CD4-positive, alpha-beta T cell treated with Interleukin-17A for 4 hours (primary cell): ENCODE measurements at places on chromosomes 12 and 14.
A peak's percentile ranks its signal among the peaks of the same experiment; 100 is the strongest.

DNA sequence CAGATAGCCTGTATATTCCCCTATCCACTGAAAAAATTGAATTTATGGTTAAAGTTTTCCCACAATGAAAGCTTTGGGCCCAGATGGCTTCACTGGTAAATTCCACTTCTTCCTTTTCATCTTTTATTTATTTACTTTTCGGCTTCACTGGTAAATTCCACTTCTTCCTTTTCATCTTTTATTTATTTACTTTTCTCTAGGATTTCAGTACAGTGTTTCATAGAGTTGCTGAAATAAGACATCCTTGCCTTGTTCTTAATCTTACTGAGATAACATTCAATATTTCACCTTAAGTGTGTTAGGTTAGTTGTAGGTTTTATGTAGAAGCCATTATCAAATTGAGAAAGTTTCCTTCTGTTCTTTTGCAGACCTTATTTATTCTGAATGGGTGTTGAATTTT is 18.9 kb upstream of the KLRG1 start:
- DNase-seq: no peak

DNA sequence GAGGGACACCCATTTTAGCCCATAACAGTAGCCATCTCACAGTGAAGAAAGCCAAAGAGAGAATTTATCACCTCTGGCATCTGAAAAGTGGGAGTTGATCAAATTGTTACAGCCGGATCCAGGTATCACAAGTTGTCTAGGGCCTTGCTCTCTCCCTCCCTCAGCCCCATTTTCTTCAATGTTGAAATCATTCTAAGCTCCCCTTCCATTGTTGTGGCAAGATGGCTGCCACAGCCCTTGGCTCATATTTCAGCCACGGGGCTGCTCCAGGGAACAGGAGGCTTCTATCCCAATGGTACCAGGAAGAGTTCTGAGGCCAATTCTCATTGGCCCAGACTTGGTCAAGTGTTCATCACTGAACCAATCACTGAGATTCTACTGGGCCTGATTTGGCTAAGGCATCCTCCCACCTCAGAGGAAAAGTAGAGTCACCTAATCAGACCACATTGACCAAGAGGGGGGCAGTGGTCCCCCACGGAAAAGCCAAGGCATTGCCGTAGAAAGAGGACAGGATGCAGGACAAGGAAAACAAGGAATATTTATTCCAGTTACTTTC is 106.2 kb downstream of the GPATCH2L start:
- DNase-seq: no peak

DNA sequence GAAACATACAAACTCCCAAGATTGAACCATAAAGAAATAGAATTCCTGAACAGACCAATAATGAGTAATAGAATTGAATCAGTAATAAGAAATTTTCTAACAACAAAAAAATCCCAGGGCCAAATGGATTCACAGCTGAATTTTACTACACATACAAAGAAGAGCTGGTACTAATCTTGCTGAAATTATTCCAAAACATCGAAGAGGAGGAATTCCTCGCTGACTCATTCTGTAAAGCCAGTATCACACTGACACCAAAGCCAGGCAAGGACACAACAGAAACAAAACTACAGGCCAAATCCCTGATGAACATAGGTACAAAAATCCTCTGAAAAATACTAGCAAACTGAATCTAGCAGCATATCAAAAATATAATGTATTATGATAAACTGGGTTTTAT is 367.8 kb upstream of the CLEC14A start:
- no peak for DNase-seq

DNA sequence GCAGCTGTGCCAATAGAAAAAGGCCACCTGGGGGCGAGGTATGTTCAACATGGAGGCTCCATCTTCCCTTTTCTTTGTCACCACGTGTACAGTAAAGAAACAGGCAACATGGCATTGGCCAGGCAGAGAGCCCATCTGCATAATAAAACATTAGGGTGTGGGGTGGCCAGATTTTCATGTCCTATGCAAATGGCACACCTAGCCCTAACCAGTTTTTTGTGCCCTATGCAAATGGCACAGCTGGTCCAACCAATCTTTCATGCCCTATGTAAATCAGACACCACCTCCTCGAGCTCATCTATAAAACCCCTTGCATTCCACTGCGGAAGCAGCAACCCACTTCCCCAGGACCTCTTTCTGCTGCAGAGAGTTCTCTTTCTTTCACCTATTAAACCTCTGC is 149.1 kb upstream of the RGS6 start:
- DNase-seq: no peak

GRCh38 chr14:84420221-84420620 is 1109.7 kb upstream of the FLRT2 start:
- no peak for DNase-seq

- no peak for DNase-seq
These were observed 141.3 kb upstream of the FKBP4 start for GRCh38 chr12:2653461-2653965.

- DNase-seq: no peak
These were observed 40.5 kb downstream of the DIO3 start for GRCh38 chr14:101601606-101602465.

GRCh38 chr12:57772429-57773322 is at the start of gene EEF1AKMT3:
TSS of gene EEF1AKMT3 (plus strand) at chr12:57772614. CDS start at chr12:57772725, 111 bp downstream.
- peak; percentile 52 for DNase-seq

GRCh38 chr12:28219827-28220226 is 29.6 kb downstream of the CCDC91 start:
- DNase-seq: no peak

DNA sequence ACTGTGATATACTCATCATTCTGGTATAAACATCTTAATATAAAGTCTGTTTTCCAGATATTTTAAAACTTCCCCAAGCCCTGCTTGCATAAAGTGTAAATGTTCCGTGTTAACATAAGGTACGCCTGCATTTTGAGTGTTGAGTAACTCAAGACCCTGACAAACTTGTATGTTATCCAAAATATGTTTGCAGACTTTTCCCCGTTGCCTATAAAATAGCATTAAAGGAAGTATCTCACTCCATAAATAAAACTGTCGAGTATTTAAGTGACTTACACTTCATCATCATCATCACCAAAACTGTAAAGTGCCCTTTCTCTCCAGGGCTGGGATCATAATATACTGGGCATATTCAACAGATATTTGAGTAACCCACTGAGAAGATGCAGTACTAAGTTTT is 64.6 kb upstream of the TSPAN8 start:
- no peak for DNase-seq

DNA sequence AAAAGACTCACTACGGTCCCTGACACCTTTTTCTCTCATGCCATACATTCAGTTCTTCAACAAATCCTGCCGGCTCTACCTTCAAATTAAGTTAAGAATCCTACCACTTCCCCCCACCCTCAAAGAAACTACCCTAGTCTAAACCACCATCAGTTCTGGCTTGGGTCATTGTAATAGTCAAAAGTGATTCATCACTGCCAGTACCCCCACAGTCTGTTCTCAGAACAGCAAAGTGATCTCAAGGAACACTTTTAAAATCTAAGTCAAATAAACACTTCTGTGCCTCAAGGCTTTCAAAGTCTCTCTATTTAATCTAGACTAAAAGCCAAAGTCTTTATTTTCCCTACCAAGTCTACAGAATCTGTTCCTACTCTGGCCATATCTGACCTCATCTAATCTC is 12.0 kb upstream of the FAM234B start:
- no peak for DNase-seq

- DNase-seq: no peak
These were observed 2.9 kb downstream of the SERPINA6 start for GRCh38 chr14:94320243-94320642.

DNA sequence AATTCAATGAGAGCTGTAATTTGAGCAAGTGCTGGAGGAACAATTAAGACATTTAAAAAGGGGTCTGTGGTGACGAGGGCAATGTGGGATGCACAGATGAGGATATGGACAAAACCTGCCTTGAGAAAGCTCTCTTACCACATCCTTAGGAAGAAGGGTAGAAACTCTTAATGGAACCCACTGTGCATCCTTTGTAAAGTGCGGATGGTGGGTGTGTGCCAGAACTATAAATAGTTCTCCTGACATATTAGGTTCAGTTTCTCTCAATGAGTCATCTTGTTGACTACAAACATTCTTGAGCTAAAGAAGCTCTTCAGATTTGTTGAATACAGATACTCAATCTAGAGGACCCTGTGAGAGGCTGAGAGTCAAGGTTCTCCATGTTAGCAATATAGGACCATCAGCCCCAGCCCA is 106.1 kb upstream of the ANO4 start:
- DNase-seq: no peak

GRCh38 chr14:72552236-72552635 is 341.7 kb downstream of the DPF3 start:
- DNase-seq: no peak

DNA sequence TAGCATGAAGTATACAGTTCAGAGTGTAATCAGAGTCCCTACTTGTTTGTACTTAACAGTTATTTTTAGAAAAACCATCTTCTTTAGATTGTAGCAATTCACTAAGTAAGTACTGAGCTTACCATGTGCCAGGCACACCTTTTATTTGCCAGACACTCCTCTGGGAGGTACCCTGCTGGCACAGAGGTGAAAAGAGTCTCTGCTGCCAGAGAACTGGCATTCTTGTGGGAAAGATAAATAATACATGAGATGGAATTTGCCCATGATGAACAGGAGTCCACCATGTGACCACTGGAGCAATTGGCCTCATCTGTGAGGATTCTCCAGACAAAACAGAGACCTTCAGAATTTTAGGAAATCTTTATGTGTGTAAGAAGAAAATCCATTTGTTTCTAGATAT is 199.3 kb upstream of the SLC16A7 start:
- no peak for DNase-seq

DNA sequence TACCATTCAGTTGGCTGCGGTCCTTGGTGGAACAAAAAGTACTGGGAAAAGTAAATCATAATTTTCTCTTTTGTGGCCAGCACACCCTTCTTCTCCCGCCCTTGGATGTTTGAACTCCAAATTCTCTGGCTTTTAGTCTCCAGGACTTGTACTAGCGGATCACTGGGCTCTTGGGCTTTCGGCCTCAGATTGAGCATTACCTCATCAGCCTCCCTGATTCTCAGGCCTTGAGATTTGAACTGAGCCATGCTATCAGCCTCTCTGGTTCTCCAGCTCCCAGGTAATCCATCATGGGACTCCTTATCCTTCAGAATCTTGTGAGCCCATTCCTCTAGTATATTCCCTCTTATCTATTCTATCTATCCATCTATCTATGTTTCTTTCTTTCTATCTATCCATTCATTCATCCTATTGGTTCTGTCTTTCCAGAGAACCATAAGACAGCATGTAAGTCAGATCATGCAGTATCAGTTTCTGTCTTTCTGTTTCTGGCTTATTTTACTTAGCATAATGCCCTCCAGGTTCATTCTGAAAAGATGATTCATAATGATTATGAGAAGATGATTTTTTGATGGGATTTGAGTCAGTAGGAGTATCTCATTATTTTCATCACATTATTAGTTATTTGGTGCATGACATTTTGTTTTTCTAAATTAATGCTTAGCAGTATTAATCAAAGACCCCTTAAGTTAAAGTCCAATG is 814.9 kb downstream of the LRFN5 start:
- no peak for DNase-seq

DNA sequence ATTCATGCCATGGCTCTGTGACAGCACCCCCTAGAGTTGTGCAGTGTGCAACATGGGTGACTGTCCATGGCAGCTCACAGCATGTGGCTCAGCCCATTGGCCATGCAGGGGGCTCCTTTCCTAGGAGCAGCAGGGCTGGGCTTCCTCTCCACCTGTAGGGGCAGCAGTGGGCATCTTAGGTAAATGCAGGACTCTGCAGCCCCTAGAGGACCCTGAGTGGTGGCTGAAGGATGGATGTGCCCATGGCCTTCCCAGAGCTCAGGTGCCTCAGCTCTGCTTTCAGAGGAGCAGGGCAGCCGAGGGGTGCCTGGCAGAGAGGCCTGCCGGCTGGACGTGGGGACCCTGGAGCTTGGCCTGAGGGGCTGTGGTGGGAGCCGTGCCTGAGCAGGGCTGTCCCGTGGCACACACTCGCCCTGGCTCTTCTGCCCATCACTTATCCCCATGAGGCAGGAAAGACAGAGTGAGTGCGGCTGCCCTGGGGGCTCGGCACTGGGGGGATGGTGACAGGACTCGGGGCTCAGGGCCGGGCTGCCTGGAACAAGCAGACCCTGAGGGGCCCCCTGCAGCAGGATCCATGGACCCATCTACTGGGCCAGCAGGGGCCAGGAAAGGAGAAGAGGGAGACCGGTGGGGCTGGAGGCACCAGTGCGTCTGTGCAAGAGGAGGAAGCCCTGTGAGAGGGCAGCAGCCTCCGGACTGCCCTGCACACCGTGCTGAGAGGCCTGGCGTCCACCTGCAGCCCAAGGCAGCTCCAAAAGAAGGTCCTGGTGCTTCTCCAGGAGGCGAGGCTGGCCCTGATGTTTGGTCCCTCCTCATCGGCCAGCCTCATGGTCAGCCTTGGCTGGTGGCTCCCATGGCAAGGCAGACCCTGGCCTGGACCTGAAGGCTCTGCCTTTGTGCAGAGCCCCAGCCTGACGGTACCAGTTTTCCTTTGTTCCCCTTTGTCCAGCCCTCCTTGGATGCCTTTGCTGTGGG is 7.6 kb downstream of the ADSS1 start:
- DNase-seq: no peak

DNA sequence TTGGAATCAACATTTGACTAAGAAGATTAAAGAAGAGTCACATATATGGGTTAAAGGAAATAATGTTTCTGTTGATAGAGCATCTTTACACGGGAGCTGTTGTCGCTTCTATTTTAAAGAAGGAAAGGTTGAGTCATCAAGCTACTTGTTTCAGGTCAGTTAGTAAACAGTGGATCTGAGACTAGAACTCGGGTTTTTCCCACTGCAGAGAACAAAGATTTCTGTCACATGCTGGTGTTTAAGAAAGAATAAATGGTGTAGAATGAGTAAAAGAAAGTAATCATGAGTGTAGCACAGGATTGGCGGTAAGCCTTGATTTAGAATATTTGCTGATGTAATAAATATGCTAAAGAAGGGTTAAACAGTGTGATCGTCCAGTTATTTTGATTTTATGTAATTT is 455.5 kb downstream of the AEBP2 start:
- DNase-seq: no peak

- no peak for DNase-seq
These were observed 19.6 kb downstream of the TC2N start for GRCh38 chr14:91847693-91848092.

- DNase-seq: no peak
These were observed 3.2 kb upstream of the LHX5 start for GRCh38 chr12:113474635-113475436.
